ENCODE measurements at places on chromosomes 1 and 21. TPM values are rescaled to one million over a fixed set of nuclear protein-coding genes. Genes with fewer than 3 reads are reported as not detected.

AIM2 gene
- 46.5 TPM for total RNA-seq

CACNA1S gene
- not detected for total RNA-seq

FAM72B gene
- total RNA-seq: 0.98 TPM

GRCh38 chr1:24903011-24903461 lies 27.0 kb downstream of the RUNX3 start:
- no peak overlapping the region for H3K27ac ChIP-seq
- H3K36me3 ChIP-seq: peaks cover 80% of the 10 kb centered on the region
- DNase-seq: no peak
- H3K27me3 ChIP-seq: no peaks in the 10 kb centered on the region

SPRR2F gene
- not detected for total RNA-seq

DNA sequence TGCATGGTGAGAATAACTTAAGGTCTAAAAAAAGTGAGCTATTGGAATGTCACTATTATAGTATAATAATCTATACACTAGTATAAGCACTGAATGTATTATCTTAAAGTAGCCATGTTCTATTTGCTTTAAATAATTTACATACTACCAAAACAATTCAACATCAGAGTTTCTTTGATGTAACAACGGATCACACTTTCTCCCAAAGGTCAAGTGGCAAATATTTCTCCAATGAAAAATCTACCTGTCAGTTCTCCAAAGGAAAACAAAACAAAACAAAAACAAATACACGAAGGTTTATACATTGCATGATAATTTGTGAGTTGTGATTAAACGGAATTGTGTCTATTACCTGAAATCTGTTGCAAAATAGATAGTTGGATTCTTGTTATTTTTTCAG lies 581.4 kb downstream of the USP25 start:
- DNase-seq: no peak
- H3K4me3 ChIP-seq: no peak overlapping the region
- no peaks in the 10 kb centered on the region for H3K27me3 ChIP-seq
- H3K4me1 ChIP-seq: no peaks in the 10 kb centered on the region
- H3K36me3 ChIP-seq: no peaks in the 10 kb centered on the region

DNA sequence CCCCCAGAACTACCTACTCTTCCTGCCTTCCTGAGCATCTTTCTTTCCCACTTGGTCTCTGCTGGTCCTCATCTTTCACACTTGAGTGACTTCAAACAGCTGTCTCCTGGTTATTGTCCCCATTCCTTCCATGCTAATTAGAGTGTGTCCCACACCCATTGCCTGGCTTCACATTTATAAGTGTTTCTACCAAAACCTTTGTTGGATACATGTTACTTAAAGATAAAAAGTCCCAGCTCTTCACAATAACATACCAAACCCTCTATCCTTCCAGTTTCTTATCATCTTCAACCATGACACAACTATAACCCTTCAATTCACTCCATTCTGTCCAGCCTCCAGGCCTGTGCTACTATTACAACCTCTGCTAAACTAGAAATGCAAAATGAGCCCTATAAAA lies 41.0 kb downstream of the VCAM1 start:
- H3K4me1 ChIP-seq: no peaks in the 10 kb centered on the region
